BJ (cell line): ENCODE measurements at places on chromosomes 3 and 15.

GRCh38 chr15:70319466-70319865 is 221.7 kb upstream of the TLE3 start:
- DNase-seq, result no peak

- no peak for DNase-seq
Measured at GRCh38 chr15:74349241-74349778, 18.1 kb downstream of the CYP11A1 start.

GRCh38 chr3:97975466-97975865 is 3.2 kb upstream of the RIOX2 start:
- no peak for DNase-seq

GRCh38 chr3:48695393-48695753 is 9.7 kb upstream of the NCKIPSD start:
- no peak for DNase-seq

DNA sequence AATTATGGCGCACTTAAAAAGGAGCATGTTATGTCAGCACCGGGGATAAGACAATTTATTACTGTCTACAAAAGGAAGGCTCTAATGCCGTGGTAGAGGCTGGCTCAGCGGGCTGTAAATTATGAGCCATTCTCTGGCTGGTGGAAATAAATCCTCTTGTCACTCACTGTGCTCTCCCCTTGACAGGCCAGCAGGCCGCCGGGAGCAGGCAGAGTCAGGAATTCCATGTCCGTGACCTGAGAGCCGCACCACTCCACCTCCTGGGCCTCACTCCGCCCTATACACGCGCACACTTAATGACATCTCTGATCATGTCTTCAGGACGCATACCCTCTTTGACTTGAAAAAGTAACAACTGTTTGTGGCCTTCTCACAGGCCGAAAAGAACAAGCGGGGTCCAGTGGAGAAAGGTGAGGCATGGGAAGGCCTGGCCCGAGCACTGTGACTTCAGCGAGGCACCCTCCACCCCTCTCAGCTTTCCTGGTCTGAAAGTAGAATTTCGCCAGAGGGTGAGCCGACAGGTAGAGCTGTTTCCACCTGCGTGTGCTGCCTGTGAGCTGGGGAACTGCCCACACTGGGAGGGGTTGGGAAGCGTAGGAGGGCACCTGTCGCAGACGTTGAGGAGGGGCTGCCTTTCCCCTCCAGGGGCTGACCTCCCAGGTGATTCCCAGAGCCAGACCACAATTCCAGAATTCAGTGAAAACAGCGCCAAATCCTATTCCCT is 13.2 kb upstream of the PCSK6 start:
- DNase-seq, result no peak
